CD4-positive, CD25-positive, alpha-beta regulatory T cell (primary cell): ENCODE measurements at places on chromosomes 13 and 19. TPM values are rescaled to one million over a fixed set of nuclear protein-coding genes. Genes with fewer than 3 reads are reported as not detected.

GRCh38 chr13:88670509-88670908, 999.3 kb downstream of the SLITRK5 start:
- no peak for DNase-seq

DNA sequence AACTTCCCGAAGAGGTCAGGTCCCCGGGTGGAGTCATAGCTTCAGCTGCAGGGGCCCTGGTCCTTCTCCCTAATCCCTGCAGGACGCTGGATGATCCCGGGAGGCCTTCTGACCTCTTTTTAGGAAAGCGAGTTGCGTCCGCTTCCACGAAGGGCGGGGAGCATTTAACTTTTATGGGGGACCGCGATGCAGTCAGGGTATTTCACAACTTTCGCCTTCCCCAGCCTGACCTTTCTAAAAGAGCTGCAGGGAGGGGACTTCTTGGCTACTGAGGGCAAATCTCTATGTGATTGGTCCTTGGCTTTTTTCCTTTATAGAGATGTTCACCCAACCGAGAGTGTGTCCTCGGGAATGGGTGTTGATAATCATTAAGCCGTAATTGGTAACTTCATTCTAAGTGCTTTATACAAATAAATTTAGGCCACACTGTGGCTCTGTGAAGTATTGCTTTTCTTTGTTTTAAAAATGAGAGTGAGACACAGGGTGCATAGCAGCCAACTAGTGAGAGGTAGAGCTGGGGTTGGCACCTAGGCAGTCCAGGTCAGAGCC, 778 bp downstream of the ZNF230 start:
- DNase-seq: peak; percentile 47

ICAM5 gene
- total RNA-seq: 0.20 TPM

DCLK1 gene
- not detected for total RNA-seq

DNA sequence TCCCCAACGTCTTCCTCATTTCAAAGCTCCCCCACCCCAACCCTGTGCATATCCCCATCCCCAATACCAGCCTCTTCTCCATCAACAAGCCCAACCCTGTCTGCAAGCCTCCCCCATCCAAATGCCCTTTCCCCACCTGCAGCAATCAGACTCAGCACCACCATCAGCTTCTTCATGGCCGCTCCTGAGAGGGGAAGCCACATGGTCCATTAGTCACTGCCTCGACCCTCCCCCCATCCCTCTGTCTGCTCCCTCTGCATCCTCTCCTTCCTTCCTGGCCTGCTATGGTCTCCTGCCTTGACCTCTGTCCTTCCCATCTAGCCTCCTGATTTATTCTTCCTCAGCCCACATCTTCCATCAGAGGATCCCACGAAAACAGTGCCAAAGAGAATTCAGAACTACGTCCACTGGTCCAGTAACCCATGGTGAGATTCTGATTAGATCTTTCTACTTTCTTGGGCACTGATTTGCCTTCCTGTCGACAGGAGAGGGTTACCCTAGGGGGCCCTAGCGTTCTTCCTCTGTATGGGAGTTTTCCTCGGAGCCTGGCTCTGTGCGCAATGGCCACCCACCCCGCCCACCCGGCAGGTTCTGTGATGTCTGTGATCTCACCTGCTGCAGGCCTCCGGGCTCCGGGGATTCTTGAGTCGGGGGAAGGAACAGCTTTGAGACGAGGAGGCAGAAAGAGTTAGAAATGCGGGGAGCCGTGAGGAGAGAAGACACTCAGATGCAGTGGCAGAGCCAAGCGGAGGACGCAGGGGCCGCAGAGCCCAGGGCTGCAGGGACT, 1.3 kb downstream of the KLK6 start:
- DNase-seq: no peak

F10 gene
- total RNA-seq: not detected

DNA sequence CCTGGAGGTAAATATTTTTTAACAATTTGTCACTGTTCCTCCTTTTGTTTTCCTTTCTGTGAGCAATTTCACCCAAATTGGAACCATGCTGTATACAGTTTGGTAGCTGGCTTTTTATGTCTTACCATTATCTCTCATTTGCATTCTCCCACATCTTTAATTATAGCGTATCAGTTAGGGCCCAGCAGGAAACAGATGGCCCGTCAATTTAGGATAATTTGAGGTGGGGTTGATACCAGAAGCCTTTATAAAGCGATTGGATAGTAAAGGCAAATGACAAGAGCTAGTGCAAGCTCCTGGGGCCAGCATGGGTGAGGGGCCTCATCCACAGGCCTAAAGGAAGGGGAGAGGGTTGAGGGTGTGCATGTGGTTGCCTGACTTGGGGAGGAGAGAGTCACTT, 3.8 kb upstream of the IFNL4 start:
- DNase-seq: no peak

DNA sequence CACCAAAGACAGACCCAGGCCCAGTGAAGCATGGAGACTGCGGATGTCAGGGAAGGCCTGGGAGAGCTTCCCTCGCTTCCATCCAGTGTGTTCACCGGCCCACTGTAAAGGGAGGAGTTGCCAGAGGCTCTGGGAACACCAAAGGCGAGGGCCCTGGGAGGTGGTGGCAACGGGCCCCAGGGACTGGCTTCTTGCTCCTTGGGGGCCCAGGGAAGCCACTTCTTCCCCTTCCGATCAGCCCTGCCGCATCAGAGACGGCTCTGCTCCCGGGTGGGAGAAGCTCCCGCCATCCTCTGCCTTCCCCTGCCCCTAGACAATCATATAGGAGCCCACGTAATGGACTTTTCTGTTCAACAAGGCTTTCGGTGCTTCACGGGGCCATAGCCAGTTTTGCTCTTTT, 83.4 kb upstream of the GPR183 start:
- DNase-seq: no peak

DNA sequence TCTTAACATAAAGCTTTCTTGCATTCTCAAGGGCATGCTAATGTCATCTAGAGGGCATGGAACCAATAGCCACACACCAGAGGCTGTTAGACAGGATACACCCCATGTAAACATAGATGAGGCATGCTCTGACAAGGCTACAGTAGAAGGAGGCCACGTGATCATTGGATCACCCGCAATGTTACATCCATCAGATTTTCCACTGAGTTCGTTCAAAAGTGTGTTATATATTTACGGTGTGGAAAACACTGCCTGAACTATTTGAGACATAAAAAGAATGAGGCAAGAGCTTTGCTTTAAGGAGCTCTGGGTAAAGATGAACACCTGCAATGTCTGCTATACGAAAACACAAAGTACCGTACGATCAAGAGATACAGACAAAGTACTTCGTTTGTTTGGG, 817.5 kb upstream of the SLC10A2 start:
- no peak for DNase-seq

DNA sequence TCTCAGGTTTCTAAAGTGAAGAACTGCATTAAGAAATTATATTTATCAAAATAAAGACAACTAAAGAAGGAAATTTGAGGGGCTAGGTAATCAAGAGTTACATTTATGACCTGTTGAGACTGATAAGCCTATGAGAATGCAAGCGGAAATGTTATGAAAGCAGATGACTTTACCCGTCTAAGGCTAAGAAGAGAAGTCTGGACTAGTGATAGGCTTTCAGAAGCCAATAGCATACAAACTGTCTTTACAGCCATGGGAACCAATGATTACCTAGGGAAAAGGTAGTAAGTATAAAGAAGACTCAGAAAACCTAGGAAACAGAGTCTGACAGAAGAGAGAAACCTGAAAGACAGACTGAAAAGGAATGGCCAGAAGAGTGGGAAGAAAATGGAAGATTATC, 11.2 kb downstream of the TSC22D1 start:
- DNase-seq: no peak

DNA sequence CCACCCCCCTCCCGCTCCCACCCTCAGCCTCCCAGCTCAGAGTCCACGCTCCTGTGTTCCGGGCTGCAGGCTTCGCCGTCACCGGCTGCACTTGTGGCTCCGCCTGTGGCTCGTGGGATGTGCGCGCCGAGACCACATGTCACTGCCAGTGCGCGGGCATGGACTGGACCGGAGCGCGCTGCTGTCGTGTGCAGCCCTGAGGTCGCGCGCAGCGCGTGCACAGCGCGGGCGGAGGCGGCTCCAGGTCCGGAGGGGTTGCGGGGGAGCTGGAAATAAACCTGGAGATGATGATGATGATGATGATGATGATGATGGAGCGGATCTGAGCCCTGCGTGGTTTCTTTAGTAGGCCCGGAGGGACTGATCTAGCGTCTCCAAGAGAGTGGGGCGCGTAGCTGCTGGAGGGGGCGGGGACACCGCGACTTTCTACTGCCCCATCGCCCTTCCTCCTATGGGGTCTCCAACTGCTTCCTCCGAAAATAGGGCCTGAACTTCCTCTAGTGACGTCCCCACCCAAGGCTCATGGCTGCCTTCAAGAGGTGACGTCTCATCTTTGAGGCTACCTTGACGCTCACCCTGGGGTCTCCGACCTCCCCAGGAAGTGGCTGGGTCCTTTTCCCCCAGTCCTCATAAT, 1.4 kb downstream of the RETN start:
- DNase-seq: no peak

CALR3 gene
- not detected for total RNA-seq

GRCh38 chr19:1449467-1450442, at the start of gene APC2:
APC2 (plus strand) TSS chr19:1450121; CDS start chr19:1453002, 2,881 bp downstream.
- DNase-seq: peak; percentile 36

FLT1 gene
- 0.89 TPM for total RNA-seq

- DNase-seq: no peak
Observed at GRCh38 chr13:74871369-74872070, 610.4 kb downstream of the TBC1D4 start.

DNA sequence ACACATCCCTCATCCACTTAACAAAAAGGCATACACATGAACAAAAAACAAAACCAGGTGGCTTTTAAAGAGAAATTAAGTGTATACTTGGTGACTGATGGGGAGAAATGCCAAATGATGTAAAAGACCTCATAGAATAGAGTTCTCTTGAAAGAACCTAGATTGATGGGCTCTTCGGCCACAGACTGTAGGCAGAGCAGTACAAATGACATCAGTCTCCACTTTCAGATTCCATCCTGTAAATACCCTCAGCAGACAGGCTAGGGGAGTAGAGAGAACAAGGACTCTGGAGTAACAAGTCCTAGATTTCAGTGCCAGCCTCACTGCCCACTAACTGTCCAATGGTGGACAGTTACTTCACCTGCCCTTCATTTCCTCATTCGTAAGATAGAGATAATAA, 203.8 kb downstream of the MZT1 start:
- no peak for DNase-seq

DNA sequence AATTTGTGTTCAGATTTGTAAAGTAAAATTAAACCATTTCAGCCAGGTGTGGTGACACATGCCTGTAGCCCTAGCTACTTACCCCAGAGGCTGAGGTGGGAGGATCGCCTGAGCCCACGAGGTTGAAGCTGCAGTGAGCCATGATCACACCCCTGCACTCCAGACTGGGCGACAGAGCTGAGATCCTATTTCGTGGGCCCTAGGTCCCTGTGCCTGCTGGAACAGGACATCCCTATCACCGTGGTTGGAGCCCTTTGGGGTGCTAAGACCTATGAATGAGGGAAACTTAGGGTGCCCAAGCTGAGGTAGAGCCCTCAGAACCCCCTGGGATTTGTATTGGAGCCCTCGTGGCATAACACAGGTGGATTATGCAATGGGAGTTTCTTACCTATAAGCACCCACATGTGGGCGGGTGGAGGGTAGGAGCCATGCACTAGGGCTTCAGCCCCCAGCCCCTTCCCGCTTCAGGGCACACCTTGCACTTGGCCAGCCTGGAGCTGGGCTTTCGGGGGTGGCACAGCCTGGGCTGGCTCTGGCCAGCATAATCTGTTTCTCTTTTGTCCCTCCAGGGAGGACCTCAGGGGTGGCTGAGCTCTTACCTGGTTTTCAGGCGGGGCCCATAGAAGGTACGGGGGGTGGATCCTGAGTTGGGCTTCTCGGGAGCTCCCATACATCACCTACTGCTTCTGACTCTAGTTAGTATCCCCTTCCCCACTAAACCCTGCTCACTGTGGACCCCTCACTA, 7.2 kb upstream of the USF2 start:
- no peak for DNase-seq

HPN gene
- total RNA-seq: not detected
